ENCODE measurements at places on chromosomes 5 and 9.

DNA sequence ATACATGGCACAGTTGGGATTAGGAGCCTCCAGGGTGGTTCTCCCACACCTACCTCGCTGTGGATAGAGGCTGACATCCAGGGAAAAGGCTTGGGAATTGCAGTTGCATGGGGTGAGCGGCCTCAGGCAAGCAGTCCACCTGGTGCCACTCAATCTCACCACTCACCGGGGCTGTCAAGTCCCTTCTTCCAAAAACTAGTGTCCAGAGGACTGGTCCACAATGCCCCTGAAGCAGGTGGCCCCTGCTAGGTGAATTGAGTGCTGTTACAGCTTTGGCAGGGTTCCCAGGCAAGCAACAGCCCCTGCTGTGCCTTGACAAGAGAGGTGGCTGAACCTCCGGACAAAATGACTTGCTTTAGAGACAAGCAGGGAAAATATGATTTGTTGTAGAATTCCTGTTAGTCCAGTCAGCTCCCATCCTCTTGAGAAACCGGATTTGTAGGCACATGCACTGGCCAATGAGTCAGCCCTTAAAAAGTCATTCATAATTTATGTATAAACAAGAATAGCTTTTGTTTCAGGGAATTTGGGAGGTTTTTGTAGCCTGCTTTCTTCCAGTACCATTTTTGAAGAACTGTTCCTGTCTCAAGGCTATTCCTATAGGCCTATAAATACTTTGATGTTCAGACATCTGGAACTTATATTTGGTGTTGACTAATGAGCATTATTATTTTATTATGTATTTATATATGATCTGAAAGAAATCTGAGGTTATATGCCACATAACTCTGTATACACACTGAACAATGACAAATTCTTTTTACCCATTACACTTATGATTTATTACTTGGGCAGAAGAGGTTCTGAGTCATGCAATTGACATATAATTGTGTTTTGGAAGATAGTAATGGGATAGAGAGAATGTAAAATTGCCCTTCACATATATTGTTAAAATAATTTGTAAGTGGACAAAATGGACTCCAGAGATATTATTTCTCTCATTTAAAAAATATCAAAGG lies 411.1 kb downstream of the ACTL7B start:
- no peak for DNase-seq

DNA sequence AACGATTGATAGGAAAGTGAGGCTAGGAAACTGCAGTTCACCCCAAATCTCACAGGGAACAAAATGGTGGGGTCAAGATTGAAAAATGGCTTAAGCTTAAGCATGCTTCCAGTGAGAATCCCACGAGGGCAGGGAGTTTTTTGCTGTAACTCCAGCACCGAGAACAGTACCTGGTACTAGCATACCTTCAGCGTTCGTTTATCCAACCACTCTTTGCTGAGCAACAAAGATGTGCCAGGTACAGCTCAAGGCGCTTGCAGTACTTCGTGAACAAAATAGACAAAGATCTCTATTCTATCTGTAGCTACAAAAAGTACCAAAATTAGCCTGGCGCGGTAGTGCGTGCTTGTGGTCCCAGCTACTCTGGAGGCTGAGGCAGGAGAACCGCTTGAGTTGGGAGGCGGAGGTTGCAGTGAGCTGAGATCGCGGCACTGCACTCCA lies 778 bp upstream of the PPP6C start:
- DNase-seq: no peak

- DNase-seq: no peak
Measured at GRCh38 chr9:38423973-38424843, at the start of gene IGFBPL1. IGFBPL1 (minus strand) TSS chr9:38424454; CDS start chr9:38424424, 30 bp downstream.

DNA sequence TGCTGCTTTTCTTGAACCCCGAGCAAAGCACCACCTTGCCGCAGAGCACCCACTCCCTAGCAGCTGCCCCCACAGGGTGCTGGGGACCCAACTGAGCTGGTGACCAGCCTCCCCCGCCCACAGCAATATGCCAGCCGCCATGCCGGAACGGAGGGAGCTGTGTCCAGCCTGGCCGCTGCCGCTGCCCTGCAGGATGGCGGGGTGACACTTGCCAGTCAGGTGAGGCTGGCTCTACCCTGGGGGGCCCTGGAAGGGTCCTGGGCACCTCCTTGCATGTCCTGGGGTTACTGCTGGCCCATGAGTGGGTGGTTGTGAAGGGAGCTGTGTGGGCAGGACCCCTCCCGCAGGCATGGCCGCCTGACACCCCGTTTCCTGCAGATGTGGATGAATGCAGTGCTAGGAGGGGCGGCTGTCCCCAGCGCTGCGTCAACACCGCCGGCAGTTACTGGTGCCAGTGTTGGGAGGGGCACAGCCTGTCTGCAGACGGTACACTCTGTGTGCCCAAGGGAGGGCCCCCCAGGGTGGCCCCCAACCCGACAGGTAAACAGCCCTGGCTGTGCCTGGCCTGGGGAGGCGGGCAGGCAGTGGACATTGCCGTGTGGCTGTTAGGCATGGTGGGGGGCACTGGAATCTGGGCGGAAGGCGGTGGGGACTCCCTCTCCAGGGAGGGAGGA lies 7.2 kb downstream of the EGFL7 start:
- DNase-seq: no peak

GRCh38 chr5:126366199-126366560 lies 57.0 kb upstream of the GRAMD2B start:
- no peak for DNase-seq

DNA sequence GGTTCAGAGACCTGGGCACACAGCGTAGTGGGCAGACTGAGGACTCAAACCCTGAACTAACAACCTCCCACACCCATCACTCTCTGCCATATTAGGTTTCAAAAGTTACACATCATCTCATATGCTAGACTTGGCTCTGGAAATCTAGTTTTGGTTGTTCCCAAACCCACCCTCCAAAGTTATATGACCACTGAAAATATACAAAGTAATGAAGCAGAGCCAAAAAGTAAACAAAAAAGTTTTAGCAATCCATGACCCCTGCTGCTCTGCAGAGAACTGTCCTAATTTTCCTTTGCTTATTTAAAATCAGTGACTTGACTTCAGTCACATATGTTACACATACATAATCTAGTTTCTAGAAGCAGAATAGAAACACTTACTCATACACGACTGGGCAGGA lies 155.6 kb upstream of the TAS2R1 start:
- no peak for DNase-seq

DNA sequence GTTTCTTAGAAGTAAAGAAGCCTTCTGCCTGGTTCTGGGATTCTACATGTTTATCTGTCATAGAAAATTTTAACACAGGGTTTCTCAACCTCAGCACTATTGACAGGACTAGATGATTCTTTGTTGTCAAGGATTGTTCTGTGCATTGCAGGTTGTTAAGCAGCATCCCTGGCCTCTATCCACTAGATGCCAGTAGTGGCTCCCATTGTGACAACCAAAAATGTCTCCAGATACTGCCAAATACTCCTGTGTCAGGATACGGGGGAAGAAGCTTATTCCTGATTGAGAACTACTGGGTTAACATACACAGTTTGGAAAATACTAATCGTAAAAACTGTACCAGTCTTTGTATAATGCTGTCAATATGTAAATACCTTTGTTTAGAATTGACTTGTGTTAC lies 167.1 kb downstream of the NIPBL start:
- DNase-seq: no peak

DNA sequence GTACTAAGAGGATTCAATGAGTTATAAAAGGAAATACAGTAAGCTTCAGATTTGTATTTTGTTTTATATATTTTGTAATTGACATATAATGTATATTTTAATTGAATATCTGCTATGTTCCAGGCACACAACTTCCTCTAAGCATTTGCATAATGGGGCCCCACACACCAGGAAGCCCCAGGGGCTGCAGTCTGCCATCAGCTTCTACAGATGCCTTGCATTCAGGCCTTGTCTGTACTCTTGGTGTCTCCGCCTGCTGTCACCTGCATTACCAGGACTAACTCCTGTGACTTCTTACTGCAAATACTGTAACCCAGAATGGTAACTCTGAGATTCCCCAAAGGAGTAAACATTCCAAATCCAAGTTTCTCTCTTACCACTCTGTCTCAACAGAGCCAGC lies 20.6 kb downstream of the ARL15 start:
- no peak for DNase-seq
